ENCODE measurements at places on chromosomes 7 and 10. TPM values are rescaled to one million over a fixed set of nuclear protein-coding genes. Genes with fewer than 3 reads are reported as not detected.

The HECTD2 gene
- 2.0 TPM for polyA plus RNA-seq

The HOXA11 gene
- polyA plus RNA-seq = 0.08 TPM

The HOXA1 gene
- 0.22 TPM for polyA plus RNA-seq

The GDF10 gene
- polyA plus RNA-seq = 0.14 TPM
